ENCODE measurements at places on chromosomes 11 and 22.

DNA sequence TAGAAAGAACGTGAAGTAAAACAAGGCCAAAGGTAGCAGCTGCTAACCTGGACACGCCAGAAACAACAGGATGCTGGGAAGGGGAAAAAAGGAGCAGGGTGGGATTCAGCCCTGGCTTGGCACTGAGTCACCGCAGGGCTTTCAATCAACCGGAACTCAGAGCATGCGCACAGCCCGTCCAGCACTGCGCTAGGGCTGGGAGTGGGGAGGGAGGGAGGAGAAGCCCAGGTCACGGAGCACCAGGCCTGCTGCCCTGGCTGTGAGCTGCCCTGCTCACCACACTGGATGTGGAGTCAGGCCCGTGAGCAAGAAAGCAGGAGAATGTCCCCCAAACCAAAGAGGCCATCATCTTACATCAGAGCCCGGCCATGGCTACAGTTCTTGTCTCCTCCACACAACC lies 51.5 kb downstream of the APOL1 start:
- DNase-seq: no peak

DNA sequence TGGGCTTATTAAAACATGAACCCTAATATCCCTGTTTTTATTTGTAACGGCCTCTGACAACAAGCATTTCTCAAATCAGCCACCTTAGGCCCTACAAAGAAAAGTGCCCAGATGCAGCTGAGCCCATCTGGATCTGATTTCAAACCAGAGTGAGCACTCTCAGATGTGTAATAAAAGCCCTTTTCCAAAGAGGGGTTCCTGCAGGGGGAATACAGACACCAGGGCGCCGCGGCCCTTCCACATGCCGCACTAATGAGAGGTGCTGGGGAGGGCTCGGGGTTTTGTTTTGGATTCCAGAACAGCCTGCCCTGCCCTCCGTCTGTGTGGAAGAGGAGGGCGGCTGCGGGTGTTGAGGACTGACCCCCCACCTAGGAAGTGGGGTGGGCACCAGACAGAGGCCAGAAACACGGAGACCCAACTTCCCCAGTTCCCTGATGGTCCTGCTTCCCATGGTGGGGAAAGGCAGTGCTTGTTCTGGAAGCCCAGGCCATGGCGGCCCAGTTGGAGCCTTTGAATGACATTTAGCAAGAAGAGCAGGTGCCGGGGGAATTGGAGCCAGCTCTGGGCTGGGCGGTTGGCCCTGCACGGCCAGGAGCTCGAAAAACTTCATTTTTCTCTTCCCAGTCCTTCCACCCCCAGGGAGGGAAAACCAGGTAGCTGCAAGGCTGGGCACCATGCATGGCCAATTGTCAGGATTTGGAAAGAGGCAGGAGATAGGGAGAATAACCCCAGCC lies 63.7 kb downstream of the MACROD1 start:
- no peak for DNase-seq

- no peak for DNase-seq
Measured at GRCh38 chr11:118045191-118045590, 31.7 kb upstream of the TMPRSS4 start.

DNA sequence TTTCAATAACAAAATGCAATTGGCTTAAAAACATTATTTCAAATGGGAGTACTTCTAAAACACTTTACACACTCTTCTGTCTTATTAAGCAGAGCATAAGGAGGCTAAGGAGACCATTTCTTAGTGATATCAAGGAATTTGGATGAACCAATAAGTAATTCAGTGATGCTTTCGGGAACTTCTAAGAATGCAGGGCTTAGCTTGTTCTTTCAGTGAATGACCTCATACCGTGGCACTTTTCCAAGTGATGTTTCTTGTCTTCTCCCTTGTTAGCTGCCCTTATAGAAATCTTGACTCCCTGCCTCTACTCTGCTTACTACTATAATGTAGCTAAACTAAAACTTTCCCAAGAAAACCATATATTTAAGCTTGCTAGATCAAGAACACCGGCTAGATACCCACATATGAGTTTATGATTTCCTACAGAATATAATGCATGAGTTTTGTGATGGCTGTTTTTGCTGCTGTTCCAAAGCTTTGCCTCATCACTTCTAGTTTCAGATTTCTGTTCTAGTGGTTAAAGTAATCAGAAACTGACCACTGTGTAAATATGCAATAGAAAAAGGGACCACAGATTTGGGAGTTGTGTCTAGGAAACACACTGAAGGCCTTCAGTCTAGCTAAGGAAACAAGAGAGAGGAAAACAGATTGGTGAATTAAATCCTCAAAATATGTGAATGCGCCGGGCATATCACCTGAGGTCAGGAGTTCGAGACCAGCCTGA lies 37.5 kb upstream of the STK33 start:
- DNase-seq: no peak

GRCh38 chr11:61691380-61692156 lies 11.4 kb downstream of the DAGLA start:
- no peak for DNase-seq

DNA sequence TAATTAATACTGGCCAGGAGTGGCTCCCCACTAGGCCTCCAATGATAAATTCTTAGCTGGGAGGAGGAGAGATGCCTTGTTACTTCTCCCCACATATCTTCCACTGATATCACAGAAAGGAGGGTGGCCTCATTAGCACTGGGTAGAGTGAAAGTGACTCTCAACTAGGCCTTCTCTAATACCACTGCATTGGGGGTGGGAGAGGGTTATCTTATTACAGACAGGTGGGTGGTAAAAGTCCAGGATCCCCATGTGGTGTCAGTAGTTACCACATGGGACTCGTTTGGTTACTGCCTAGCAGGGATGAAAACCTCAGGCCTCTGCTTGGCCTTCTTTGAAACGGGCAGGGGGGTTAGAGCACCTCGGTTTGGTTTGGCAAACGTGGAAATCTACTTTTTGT lies 167.3 kb downstream of the UVRAG start:
- DNase-seq: no peak

- no peak for DNase-seq
Measured at GRCh38 chr22:20390394-20390907, 3.5 kb upstream of the ZNF74 start.

- DNase-seq: peak; percentile 89
Measured at GRCh38 chr22:31630331-31631329, 31.4 kb downstream of the PISD start.

GRCh38 chr11:125062218-125062930 lies 731 bp upstream of the SLC37A2 start:
- no peak for DNase-seq

- DNase-seq: no peak
Measured at GRCh38 chr11:134261626-134262488, 8.5 kb downstream of the ACAD8 start.

GRCh38 chr11:47616726-47617416 lies 22.7 kb upstream of the C1QTNF4 start:
- no peak for DNase-seq

- no peak for DNase-seq
Measured at GRCh38 chr11:77403211-77403610, 70.7 kb downstream of the PAK1 start.

GRCh38 chr22:45169591-45170466 lies 6.1 kb downstream of the NUP50 start:
- DNase-seq: no peak

DNA sequence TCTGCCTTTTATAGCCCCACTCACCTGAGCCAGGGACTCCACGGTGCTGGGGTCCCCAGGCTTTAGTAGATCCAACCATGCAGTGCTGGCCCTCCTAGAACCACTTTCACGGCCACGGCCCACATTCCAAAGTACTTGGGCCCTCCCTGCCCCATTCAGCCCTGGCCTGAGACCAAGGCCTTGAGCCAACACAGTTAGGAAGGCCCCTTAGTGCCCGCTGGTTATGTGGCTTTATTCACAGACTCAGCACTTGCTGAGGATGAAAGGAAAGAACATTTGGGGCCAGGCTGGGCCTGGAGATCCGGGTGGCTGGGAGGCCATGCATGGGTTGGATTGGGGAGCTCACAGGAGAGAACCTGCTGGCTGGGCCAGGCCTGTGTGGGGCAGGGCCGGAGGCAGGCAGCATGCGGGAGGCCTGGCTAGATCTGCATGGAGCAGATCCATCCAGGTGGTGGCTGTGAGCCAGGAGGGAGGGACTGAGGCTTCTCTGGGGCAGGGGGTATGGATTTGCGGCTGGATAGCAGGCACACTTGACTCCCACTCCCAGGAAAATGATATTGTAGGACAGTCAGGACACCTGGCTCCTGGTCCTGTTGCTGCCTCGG lies 12.6 kb downstream of the CHRM1 start:
- no peak for DNase-seq

DNA sequence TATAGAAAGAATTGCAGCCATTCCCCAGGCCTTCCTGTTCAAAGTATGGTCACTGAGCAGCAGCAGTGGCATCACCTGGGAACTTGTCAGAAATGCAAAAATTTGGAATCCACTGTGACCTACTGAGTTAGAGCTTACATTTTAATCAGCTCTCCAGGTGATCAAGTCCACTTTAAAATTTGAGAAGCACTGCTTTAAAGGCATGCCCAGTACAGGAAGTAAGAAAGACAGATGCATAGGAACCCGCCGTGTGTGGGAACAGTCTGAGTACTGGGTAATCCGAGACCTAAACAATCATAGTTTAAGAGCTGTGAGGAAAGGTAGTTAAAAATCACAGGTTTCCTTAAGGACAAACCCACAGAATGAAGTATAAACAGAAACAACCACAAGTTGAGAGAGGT lies 462.4 kb downstream of the RAB38 start:
- no peak for DNase-seq

GRCh38 chr11:7646866-7647265 lies 26.4 kb downstream of the CYB5R2 start:
- DNase-seq: no peak

- no peak for DNase-seq
Measured at GRCh38 chr11:70075836-70076235, 2.3 kb upstream of the ANO1 start.

GRCh38 chr11:38143852-38144251 lies 1545.8 kb upstream of the RAG2 start:
- DNase-seq: no peak

DNA sequence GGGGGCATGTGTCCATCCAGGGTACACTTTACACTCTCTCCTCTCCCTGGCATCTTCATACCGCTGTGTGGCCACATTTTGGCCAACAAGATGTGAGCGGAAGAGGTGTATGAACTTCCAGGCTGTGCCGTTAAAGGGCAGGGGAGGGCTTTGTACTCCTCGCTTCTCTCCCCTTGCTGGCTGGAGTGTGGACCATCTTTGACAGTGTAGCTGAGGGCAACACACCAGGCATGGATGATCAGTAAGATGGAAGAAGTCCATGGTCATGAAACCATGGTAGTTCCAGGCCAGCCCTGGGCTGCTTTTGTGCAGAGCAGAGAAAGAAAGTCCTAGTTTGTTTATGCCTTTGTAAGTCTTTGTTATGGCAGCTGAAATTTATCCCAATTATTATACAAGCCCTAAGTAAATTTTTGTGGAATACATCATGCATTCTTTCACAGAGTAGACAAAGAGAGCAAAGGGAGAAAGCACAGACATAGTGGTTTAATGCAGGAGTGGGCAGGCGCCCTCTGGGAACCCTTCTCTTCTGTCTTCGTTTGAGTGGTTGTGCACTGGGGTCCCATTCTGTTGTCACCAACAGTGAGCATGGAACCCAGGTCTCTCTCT lies 70.4 kb downstream of the FBXO7 start:
- no peak for DNase-seq

- DNase-seq: peak; percentile 9
Measured at GRCh38 chr11:100709233-100709957, 22.3 kb downstream of the ARHGAP42 start.

GRCh38 chr11:10797531-10797930 lies 11.2 kb downstream of the EIF4G2 start:
- no peak for DNase-seq

- no peak for DNase-seq
Measured at GRCh38 chr11:47982616-47983015, 2.3 kb downstream of the PTPRJ start.

DNA sequence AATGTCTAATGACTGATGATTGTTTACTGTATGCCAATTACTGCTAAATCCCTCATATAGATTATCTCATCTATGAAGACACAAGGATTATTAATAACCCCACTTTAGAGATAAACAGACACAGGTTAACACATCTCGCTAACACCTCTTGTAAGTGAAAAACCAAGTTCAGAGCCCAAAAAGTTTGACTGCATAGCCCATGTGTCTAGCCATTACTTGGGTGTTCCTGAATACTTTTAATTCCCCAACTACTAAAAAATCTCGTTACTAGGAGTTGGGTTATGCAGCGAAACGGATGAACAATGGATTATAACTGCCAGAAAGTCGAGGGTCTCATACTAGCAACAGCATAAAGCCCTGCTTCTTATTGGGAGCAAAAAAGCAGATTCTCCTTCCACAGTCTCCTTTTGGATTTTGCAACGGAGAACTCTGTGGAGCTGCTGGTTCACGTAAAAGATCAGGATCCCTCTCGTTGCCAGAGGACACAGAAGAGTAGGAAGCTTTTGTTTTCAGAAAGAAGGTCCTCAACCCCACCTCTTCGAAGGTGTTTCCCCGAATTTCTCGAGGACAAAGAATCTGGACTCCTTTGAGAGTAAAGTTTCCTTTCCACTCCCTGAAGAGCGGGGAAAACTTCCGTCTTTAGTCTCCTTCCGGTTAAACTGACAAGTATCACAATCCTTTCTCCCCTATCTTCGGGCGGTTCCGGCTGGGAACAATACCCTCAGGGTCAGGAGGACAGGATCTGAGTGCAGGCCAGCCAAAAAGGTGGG lies 979 bp downstream of the ZBED5 start:
- no peak for DNase-seq

DNA sequence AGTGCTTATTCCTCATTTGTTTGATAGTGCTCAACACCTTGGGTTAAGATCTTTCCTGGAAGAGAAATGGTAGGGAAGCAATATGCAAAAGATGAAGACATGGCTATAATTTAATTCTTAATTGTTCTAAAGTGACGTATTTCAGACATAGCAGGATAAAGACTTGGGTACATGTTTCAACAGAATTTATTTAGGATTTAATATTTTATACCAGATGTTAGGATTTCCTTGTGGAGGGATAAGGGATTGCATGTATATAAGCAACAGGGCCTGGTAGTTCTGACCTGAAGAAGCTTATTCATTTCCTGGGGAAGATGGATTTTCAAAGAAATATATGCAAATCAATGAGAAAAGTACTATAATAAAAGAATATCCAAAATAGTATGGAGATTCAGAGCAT lies 163.8 kb downstream of the FAT3 start:
- DNase-seq: no peak

DNA sequence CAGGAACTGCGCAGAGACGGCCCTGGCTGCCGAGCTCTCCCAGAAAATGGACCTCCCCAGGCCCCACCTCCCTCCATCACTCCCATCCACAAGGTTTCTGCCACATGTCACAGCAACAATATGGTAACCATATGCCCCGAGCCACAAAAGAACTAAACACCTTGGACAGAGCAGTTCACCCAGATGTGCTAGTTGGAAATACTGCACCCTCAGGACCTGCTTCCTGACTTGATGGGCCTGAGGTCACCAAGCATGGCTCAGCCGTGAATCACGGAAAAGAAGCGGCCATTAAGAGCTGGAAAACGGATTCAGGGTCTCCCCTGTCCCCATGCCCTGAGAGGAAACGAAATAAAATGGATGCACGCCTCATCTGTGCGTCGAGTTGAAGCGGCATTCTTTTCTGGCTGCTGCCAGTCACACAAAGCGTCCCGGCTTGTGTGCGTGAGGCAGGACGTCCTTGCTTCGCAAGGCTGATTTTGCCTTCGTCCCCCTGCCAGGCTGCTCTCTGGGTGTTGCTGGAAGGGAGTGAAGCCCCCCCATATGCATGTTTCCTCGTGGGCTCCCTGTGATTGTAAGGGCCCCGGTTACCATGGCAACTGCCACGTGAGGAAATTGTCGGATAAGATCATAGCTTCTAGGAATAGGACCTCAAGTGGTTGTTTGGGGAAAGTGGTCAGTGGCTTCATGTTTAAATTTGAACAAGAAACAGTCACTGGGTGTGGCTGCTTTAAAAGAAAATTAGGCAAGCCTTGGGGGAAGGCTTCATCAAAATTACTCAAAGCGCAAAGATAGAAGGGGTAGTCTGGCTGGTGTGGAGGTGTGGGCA lies 51.7 kb downstream of the FLI1 start:
- no peak for DNase-seq

Measured in GM06990 (cell line).